Hepatocyte (in vitro differentiated cells): ENCODE measurements at places on chromosomes 5 and 9.

GRCh38 chr9:30505311-30505710, 1879.1 kb upstream of the ACO1 start:
- no peak for DNase-seq

GRCh38 chr5:113660206-113660605, 146.7 kb downstream of the YTHDC2 start:
- no peak for DNase-seq

GRCh38 chr5:132487841-132488555, 2.6 kb downstream of the IRF1 start:
- DNase-seq: peak; percentile 2

- no peak for DNase-seq
Observed at GRCh38 chr5:154386952-154387629, 58.7 kb upstream of the SAP30L start.

DNA sequence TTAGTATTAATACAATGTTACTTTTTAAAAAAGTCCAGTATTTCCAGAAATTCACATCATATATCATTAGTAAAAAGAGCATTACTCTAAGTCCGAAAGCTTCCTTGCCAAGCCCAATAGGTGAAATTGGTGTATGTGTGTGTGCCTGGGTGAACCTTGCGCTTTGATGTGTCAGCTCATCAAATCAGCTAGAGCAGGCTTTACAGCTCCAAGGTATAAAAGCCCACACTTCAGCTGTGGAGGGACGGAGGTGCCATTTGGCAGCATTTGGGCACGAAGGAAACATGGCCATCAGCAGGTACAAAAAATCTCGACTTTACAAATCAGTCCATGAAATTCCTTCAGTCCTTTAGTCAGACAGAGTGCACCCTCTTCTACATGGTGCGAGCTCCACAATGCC, 76.5 kb upstream of the IL7R start:
- no peak for DNase-seq

DNA sequence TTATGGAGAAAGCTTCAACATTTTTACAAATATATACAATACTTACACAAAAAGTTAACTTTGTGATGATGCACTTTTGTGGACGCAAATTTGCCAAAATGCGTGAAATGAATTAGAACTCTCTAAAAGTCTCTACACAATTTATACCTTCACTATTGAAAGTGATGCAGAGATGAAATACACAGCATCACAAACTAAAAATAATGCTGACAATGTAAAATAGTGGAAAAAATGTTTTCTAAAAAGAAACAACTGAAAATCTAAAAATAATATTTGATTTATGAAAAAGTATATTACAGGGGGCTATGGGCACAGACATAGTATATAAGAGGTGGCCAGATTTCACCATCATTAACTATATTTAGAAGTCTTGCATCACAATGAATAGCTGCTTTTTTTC, 188.8 kb downstream of the ADCY2 start:
- DNase-seq: no peak

GRCh38 chr9:114324492-114324891, 1.6 kb downstream of the ORM1 start:
- peak; percentile 41 for DNase-seq

DNA sequence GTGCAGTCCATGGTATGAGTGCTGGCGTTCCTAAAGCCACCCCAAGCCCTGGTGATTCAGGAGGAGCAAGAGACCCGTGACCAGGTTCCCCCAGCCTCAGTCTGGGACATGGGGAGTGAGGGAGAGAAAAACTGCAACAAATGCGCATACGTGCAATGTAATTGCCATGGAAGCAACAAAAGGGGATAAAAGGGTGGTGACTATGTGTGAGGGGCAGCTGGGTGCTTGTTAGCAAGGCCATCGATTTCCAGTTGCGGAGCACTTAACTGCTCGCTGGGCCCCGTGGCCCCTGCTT, 709 bp upstream of the SH3PXD2B start:
- no peak for DNase-seq

GRCh38 chr5:36631154-36631553, 24.7 kb downstream of the SLC1A3 start:
- DNase-seq: no peak

- no peak for DNase-seq
Observed at GRCh38 chr9:9216934-9217333, 1395.9 kb downstream of the PTPRD start.

DNA sequence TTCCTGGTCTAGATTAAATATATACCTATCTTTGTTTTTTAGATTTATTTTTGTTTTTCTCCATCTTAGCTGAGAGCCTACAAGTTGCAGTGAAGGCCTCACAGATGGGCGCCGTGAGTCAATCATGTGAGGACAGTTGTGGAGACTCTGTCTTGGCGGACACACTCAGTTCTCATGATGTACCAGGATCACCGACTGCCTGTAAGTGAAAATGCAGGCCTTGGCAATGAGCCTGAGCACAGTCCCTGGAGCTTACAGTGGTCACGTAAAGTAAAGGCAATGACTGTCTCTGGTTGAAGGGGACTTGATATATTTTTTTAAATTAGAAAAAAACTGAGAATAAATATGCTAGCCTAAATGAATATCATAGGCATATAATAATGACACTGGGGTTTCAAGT, 271.9 kb downstream of the ARHGEF28 start:
- DNase-seq: no peak

DNA sequence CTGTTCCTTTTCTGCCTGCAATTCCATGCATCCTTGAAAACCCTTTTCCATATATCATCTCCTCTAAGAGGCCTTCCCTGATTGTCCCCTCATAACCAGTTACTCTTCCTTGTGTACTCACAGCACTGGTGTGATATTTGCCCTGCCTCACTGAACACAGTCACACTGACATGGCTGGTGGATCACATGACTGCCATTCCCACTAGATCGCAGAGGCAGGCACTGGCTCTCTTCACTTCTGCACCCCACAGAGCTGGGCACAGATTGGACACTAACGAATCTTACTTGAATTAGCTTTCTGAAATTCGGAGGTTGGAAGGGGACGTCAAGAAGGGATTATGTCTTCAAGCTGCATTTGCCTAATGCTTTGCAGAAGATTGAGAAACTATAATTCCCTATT, 208.0 kb downstream of the PAPPA start:
- DNase-seq: no peak

GRCh38 chr9:81305561-81306182, 383.7 kb downstream of the TLE1 start:
- DNase-seq: no peak

GRCh38 chr5:127596501-127596900, 52.4 kb upstream of the CTXN3 start:
- DNase-seq: no peak

DNA sequence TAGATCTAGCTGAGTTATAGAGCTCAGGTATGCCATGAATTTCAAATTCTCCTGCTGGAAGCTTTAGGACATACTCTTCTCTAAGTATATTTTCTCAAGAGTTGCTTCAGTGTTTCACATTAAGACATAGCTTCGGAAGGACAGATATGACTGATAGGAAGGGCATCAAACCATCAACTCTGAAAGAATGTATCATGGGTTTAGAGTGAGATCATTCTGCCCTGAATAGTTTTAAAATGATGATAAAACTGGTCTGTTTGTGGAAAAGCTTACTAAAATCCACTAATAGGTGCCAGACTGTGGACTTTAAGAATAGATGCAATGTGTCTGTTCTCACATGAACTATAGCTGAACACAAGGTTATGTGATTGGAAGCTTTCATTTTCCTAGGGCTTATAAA, 8.4 kb downstream of the SPEF2 start:
- DNase-seq: no peak

GRCh38 chr5:88689668-88690408, 193.1 kb downstream of the MEF2C start:
- DNase-seq: no peak

GRCh38 chr5:124772457-124773200, 26.2 kb upstream of the ZNF608 start:
- no peak for DNase-seq

DNA sequence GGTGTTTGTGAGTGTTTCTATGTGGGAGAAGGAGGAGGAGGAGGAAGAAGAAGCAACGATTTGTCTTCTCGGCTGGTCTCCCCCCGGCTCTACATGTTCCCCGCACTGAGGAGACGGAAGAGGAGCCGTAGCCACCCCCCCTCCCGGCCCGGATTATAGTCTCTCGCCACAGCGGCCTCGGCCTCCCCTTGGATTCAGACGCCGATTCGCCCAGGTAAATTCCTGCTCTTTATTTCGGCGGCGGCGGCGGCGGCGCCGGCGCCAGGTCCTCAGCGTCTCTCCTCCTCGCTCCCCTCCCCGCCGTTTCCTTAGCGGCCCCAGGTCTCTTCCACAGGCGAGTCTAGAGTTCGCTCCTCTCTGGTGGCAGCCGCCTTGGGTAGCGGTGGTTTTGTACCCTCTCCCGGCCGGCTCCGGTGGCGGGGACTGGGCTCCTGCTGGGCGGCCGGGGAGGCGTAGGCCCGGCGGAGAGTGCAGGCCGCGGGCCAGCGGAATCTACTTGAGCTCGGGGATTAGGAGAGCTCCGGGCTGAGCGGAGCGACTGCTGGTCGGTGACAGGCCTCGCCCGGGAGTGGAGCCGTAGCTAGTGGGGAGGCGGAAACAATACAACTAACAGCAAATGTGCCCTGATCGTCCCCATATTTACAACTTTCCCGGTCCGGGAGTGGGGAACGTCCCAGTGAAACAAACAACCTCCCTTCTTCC, 547 bp downstream of the NIPBL start:
- peak; percentile 76 for DNase-seq

DNA sequence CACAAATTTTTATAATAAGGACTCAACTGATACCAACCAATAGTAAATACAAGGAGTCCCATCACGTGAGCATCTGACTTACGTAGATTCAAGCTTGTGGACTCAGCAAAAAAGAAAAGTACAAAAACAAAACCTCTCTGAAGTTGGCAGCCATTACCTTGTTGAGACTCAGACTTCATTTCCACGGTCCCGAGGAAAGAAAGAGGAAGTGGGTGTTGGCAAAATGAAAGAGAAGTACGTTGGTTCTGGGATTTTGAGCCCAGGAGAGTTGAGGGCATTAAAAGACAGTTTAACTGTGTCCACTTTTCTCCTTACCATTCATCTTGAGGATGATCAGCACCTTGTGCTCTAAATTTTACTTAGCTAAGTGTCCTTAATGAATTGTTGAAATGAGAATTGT, 26.7 kb downstream of the NCBP1 start:
- no peak for DNase-seq

- DNase-seq: no peak
Observed at GRCh38 chr5:133088064-133088463, 36.3 kb downstream of the HSPA4 start.

- no peak for DNase-seq
Observed at GRCh38 chr9:109956717-109957440, 176.9 kb downstream of the PALM2AKAP2 start.

- peak; percentile 13 for DNase-seq
Observed at GRCh38 chr5:10034001-10034400, 215.7 kb downstream of the ATPSCKMT start.

DNA sequence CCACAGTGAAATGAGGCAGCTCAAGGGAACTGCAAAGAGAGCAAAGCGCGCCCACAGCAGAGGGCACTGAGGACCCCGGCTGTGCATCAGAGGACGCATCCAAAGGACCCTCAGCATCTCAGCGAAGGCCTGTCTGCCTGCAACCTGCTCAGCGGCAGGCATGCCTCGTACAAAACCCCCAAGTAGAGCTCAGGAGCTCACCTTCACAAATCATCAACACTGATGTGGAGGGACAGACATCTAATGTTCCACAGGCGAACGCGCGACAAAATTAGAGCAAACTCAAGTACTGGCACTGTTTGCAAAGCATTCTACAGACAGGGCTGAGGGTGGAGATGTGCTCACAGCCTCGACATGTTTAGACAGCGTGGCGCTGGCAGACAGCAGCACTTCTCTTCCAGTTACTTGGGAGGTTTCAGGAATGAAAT, 81.0 kb downstream of the DCP2 start:
- DNase-seq: no peak

DNA sequence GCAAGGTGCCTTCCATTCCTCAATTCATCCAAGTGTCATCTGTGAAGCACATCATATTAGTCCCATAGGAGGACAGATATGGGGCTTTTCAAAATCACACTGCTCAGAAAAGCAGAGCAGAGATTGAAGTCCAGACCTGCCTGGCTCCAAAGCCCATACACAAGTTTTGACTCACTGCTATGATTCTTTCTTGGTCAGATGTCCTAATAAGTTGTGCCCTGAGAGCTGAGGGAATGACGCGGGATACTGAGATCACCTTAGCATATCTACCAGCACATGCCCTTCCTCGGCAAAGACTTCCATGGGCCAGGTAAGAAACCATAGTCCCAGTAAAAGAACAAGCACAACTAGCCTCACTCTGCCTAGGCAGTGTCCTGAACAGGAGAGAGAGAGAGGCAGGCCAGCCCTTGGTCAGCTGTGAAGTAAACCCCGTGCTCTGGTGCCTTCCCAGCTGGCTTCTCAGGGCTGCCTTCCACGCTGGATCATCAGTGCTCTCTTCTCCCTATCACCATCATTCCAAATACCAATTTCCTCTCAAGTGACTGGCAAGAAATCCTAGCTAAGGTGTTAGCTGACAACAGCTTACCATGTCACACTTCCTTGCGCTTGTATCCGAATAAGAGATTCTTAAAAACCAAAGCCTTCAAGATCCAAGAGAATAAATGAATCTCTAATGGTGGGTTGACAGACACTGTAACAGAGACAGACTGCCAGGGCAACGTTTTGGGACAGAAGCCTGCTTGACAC, 73.2 kb downstream of the SIL1 start:
- DNase-seq: no peak

GRCh38 chr5:136115183-136115865, 17.3 kb upstream of the SMAD5 start:
- DNase-seq: no peak

- no peak for DNase-seq
Observed at GRCh38 chr9:131018621-131019020, 9.6 kb downstream of the LAMC3 start.

DNA sequence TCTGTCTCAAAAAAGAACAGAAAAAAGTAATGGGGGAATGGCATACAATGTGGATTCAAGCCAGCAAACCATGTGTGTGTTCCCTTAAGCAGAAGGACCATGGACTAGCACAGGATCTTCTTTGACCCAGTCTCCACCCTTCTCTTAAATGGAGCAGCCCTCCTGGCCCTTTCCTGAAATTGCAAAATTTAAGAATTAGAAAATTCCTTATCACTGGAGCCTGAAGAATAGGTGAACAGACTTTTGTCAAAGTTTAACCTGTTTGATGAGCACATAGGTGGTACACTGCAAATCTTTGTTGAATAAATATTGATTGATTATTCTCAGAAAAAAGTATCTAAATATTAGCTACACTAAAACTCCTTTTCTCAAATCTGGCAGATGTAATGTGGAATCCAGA, 12.6 kb downstream of the DMGDH start:
- no peak for DNase-seq

DNA sequence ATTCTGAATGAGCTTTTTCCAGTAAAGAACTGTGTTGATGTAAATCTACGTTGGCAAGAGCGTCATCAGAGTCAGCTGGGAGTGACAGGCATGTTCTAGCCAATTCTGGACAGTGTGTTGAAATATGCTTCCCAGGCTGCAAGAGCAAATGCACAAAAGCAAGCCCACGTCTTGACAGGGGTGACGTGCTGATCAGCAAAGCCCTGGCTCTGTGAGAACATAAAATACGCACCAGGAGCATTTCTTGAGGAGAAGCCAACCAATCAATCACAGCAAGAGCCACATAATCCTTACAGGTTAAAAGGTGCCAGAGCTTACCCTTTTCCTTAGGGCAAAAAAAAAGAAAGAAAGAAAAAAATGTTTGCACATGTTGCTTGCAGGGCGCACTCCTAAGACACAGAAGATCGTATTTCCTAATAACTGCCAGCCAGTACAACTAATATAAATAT, 148.1 kb downstream of the PDE4D start:
- DNase-seq: peak; percentile 61
